ENCODE measurements at places on chromosomes 1 and 21.

DNA sequence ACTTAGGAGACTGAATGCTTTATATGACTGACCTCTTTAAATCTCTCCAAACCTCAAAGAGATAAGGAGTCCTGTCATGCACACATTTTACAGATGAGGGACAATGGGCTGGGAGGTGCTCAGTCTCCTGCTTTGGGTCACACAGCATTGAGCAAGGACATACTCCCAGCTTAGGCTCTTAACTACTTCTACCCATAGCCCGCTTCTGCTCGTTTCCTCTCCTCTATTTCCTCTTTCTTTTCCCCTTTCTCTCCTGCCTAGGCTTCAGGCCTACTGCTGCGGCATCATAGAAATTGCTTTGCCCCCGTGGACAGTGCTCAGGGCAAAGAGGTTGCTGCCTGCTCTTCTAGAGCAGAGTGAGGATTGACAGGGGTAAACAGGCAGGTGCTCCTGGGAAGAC lies 12.4 kb upstream of the ZNF691 start:
- no peak for DNase-seq

GRCh38 chr1:114026797-114027196 lies 47.5 kb downstream of the OLFML3 start:
- no peak for DNase-seq

DNA sequence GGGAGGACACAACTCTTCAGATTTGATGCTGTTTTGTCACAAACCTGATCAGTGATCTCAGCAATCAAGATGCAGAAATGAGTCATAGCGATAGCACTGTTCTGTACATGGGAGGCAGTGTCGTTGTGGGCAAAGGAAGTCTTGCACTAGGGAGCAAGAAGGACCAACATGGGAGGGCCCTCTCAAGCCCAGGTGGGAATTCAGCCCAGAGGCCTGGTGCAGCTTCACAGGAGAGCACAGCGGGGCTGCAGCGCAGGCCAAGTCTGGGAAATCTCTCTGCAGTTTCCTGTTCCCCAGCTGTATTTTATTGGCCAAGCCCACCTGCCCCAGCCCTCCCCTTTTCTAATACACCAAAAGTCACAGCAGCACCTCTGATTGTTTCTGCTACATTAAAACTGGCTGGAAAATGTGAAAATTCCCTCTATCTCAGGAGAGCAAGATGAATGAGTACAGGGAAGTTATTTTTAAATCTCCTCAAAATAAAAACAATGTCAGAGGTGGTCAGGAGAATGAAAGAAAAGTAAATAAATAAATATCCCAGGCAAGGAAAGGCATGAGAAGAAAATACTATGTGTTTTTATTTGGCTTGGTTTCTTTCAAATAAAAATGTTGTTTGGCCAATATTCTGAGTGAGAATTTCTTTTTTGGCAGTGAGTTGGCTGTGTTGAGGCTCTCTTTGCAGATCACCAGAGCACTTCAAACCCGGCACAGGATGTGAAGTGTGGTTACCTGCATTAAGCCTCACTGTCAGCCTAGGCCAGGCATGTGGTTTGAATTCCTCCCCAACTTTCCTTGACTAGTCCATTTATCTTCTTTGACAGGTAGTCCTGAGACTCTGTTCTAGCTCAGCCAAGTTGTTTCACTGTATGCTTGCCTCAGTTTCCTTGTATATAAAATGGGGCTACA lies 422.1 kb downstream of the PLPP3 start:
- no peak for DNase-seq

GRCh38 chr21:29538115-29538514 lies 239.4 kb downstream of the BACH1 start:
- no peak for DNase-seq

DNA sequence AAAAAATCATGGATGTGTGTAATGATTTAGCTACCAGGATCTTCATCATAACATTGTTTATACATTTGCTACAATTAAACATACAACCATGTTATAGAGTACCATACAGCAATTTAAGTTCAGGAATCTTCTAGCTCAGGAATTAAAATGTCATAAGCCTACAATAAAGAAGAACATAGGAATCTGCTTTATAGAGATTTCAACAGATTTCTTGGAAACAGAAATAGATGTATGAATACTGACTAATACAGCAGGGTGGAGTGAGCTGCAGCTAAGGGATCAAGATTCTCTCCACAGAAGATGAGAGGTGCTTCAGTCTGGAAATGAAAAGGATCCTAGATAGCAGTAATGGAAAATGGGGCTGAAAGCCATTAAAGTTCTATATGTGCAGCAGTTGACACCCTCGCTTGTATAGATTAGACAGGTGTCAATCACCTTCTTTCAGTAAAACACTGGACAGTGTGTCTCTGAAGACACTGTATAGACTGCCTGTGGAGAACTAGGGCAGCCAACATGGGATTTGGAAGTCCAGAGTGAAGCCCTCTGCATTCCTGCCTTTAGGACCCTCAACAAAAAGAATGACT lies 73.9 kb downstream of the DNTTIP2 start:
- no peak for DNase-seq

DNA sequence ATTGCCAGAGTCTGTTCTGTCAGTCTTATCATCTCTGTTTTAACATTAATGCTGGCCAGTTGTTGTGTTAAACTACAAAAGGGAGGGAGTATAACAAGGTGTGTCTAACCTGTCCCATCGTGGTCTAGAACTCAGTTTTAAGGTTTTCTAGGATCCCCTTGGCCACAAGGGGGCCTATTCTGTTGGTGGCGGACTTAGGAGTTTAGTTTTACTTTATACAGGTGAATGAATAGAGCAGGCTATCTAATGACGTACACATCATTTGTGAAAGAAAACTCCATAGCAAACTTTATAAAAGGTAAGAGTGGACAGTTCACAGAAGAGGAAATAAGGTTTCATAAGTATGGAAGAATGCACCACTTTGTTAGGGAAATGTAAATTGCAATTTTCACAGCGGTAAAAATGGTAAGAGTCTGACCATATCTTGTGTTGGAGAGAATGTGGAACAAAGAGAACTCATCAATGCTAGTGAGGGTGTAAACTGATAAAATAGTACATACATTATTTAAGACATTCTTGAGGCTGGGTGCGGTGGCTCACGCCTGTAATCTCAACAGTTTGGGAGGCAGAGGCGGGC lies 2.5 kb upstream of the ATF6 start:
- DNase-seq = peak; percentile 37

- no peak for DNase-seq
Measured at GRCh38 chr1:212702672-212703071, 3.0 kb upstream of the BATF3 start.

DNA sequence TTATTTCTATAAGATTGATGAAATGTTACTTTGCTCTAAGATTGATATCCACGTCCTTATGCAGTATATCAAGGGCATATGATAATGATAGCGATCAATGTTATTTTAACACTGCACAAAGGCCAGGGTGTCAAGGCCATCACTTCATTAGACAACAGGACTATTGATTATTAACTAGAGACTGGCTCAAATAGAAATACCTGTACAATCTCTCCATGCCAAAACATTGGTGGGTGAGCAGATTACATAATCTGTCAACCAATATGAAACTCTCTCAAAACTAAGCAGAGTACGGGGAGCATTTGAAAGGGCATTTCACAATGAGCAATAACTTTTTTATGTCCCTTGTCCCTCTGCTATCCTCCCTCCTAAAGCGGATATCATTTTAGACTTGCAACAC lies 566.5 kb upstream of the PKN2 start:
- no peak for DNase-seq

- no peak for DNase-seq
Measured at GRCh38 chr1:219215477-219215876, 41.8 kb downstream of the LYPLAL1 start.

DNA sequence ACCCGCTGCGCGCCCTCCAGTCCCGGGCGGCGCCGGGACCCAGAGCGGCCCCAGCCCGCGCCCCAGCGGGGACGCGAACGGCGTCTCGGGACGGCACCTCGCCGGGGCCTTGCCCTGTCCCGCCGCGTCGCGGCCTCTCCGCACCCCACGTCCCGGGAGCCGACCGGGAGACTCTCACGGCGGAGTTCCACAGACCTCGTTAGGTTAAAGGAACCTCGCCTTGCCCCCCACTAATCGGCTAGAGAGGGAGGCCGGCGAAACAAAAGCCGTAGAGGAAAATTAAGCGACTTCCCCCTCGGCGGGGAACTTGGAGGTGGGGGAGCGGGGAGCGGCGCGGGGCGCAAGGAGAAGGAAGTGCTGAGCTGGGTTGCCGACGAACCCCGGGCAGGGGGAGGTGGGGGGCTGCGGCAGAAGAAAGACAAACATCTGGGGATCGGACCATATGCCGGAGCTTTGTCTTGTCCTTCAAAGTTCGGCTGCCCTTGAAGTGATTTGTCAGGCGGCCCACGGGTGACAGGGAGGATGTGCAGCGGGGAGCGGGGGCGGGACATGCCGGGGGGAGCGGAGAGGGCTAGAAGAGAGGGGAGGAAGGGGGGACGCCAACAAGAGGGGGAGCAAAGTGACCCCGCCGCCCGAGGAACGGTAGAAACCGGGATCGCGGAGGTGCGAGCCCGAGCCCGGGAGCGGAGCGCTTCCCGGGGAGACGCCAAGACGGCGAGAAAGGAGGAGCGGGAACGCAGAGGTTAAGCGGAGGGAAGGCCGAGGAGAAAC lies 120.0 kb upstream of the RRP15 start:
- no peak for DNase-seq

DNA sequence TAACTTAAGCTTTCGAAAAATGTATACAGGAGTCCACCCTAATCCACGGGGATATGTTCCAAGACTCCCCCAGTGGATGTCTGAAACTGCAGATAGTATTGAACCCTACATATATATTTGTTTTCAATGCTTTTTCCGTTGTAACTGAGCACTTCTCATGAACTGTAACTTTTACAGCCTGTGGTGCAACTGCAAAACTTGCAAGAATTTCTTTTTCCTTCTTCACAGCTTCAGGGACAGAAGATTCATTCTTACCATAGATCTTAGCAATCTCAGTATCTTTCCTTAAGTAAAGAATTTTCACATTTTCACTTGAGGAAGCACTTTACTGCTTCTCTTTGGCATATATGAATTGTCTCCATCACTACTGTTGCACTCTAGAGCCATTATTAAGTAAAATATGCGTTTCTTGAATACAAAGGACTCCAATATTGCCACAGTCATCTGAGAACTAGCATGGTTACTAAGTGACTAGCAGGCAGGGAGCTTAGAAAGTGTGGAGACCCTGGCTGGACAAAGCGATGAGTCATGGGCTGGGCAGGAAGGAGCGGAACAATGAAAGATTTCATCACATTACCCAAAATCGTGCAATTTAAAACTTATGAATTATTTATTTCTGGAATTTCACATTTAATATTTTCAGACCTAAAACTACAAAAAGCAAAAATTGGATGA lies 14.1 kb downstream of the DPYD start:
- no peak for DNase-seq

GRCh38 chr1:7853684-7854026 lies 790 bp upstream of the UTS2 start:
- DNase-seq = no peak

GRCh38 chr1:226350519-226350865 lies 41.5 kb upstream of the LIN9 start:
- no peak for DNase-seq

DNA sequence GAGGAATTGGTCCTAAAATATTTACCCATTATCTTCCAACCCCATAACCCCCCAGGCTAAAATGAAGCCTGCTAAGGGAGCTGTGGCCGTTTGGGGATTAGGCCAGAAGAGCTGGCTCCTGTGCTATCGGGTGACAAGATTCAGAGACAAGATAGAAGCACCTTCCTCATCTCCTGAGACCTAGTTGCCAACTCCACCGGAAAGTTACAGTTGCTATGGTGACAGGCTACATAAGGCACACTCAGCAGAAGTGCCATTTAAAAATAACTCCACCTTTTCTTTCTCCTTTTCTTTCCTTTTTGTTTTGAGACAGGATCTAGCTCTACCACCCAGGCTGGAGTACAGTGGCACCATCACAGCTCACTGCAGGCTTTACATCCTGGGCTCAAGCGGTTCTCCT lies 43.6 kb upstream of the ROR1 start:
- no peak for DNase-seq

DNA sequence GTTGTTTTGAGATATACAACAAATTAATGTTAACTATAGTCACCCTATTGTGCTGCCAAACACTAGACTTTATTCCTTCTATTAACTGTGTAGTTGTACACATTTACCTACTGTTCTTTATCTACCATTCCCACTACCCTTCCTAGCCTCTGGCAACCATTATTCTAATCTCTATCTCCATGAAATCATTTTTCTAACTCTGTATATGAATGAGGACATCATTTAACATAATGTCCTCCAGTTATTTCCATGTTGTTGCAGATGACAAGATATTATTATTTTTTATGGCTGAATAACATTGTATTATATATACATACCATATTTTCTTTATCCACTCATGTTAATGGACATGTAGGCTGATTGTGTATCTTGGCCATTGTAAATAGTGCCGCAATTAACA lies 366.3 kb downstream of the TBX15 start:
- DNase-seq = no peak

GRCh38 chr1:17669866-17670451 lies 85.2 kb upstream of the ACTL8 start:
- no peak for DNase-seq

DNA sequence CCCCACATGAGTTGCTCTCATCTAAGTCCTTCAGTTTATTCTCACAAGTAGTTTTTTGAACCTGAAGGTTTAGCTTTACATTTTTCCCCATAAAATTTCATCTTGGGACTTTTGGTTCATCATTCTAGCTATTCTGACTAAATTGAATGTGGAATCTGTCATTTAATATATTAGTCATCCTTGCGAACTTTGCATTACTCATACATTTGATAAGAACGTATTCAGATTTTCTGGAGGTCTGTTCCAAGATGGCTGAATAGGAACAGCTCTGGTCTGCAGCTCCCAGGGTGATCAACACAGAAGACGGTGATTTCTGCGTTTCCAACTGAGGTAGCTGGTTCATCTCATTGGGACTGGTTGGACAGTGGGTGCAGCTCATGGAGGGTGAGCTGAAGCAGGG lies 59.8 kb upstream of the CSF1 start:
- DNase-seq = no peak

DNA sequence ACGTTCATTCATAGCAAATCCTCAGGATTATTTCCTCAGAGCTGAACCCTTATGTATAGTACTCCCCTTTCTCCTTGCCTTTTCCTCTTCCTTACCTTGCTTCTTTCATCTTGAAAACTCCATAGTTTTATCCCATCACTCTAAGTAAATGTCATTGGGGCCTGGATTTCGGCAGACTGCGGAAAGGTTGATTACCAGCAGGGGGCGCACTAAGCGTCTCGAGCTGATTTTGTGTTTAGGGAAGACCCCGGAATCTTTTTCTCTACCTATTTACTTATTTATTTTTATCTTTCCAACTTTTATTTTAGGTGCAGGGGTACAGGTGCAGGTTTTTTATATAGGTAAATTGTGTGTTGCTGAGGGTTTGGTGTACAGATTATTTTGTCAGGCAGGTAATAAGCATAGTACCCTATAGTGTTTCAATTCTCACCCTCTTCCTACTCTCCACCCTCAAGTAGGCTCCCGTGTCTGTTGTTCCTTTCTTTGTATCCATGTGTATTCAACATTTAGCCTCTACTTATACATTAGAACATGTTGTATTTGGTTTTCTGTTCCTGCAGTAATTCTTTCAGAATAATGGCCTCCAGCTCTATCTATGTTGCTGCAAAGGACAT lies 11.4 kb upstream of the MTARC1 start:
- DNase-seq = no peak

GRCh38 chr1:12338823-12339222 lies 109.0 kb downstream of the VPS13D start:
- DNase-seq = no peak

Measured in activated CD4-positive, alpha-beta T cell treated with anti-CD3 and anti-CD28 coated beads, Interleukin-2, amount 50 U/mL, for 4 hours (primary cell).